Stimulated activated CD8-positive, alpha-beta memory T cell treated with anti-CD3 and anti-CD28 coated beads, Interleukin-7, amount 100 ng/mL, for 4 hours (primary cell): ENCODE measurements at places on chromosomes 1 and 21.

- DNase-seq: no peak
These were observed 16.0 kb upstream of the MTARC2 start for GRCh38 chr1:220732137-220732536.

GRCh38 chr1:198903203-198903602, 264.4 kb downstream of the PTPRC start:
- DNase-seq: no peak

GRCh38 chr1:54800899-54801759, at the start of gene TTC22:
TTC22 (minus strand) TSS chr1:54801323; CDS start chr1:54801163, 160 bp downstream.
- DNase-seq: peak; percentile 62

GRCh38 chr1:1783320-1783719, 5.0 kb upstream of the NADK start:
- no peak for DNase-seq

- DNase-seq: no peak
These were observed 351.3 kb upstream of the SGIP1 start for GRCh38 chr1:66182551-66183178.

DNA sequence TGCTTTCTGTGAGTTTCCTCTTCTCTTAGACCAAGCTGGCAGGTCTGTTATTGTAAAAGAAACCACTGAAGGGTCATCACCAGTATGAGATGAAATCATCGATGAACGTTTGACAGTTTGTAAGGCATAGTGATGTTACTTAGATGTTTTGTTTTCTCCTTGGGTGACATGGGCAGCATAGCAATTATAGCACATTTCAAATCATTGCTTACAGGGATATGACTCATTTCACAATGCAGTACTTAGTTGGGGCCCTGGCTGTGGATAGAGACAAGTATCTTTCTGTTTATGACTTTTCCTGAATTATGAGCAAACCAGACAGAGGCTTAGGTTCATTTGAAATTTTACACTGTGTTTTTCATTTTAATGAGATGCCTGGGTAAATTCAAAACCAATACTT, 313.0 kb downstream of the RWDD3 start:
- DNase-seq: no peak
